Bone marrow (tissue), 2 donors: ENCODE measurements at places on chromosomes 4 and X.

DNA sequence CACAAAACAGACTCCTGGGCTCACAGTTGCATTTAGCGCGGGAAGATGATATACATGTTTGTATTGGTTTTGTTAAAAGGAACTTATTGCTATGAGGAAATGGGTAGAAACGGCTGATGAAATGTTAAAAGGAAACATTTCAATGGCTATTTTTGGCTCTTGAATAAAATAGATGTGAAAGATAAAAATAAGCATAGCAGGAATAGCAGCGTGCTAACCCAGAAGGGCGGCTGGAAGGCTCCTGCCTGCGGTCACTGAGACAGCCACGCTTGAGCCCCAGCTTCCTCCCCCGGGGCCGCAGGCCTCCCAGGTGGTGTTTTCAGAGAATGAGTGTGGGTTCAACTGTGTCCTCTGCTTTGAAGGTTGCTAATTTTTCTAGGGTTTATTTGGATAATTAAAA, 35.0 kb upstream of the CLCN4 start:
- DNase-seq = peak; percentile 74

- DNase-seq = no peak
Measured at GRCh38 chrX:44937606-44938005, 64.6 kb downstream of the KDM6A start.

GRCh38 chr4:85808864-85809263, 333.9 kb downstream of the ARHGAP24 start:
- no peak for DNase-seq

DNA sequence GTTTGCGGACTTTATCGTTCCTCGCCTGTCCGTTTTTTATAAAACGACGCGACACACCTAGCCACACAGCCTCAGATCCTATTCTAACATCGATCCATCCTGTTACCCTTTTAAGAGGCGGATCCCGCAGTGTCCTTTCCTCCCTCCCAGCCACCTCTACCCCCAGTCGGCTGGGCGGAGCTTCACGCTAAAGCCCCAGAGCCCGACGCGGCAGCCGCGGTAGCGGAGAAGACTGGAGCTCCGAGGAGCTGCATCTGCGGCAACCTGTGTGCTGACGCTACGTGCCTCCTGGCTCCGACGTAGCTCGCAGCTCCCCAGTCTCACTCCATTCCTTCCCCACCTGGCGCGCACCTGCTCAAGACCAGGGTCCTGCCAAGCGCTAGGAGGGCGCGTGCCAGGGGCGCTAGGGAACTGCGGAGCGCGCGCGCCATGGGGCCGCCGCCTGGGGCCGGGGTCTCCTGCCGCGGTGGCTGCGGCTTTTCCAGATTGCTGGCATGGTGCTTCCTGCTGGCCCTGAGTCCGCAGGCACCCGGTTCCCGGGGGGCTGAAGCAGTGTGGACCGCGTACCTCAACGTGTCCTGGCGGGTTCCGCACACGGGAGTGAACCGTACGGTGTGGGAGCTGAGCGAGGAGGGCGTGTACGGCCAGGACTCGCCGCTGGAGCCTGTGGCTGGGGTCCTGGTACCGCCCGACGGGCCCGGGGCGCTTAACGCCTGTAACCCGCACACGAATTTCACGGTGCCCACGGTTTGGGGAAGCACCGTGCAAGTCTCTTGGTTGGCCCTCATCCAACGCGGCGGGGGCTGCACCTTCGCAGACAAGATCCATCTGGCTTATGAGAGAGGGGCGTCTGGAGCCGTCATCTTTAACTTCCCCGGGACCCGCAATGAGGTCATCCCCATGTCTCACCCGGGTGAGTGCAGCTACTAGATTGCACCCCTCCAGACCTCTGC, at the start of gene RNF128:
TSS of gene RNF128 (plus strand) at position 217 of the 953 bp plus-strand sequence. CDS start at position 430, 213 bp downstream.
- no peak for DNase-seq

GRCh38 chrX:140149761-140150160, 184.4 kb upstream of the CXorf66 start:
- no peak for DNase-seq

DNA sequence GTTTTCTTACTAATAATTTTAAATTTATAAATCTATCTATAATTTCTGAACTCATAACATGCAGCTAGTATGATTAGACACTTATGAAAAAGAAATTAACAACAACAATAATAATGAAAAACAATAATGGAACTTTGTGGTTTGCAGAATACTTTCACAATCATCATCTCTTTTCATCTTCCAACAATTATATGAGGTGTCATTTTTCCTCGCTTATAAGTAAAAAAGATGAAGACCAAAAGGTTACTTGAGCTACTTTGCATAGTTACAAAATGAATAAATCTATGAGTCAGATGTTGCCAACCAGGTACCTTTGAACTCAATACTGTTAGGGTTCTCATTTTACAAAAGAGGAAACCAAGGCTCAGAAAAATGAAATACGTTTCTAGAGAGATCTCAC, 98.5 kb upstream of the ELOVL6 start:
- no peak for DNase-seq

GRCh38 chrX:130539721-130540321, 138.0 kb downstream of the RBMX2 start:
- no peak for DNase-seq

DNA sequence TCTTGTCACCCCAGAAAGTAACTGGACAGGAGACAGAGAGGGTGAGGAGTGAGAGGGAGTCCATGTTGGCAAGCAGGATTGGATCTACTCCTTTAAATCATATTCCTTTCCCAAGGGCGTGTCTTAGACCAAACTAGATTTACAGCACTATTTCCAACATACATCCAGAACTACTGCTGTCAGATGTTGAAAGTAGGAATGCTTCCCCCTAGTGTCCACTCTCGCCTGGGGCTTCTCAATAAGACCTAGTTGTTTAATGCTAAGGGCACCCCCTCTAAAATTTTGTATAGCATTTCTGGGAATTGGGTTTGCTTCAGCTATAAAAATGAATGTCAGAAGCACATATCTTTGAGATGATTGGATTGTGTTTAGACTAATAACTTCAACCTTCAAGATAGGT, 13.3 kb downstream of the OFD1 start:
- peak; percentile 11 for DNase-seq

GRCh38 chrX:136750364-136750763, 30.4 kb downstream of the ARHGEF6 start:
- DNase-seq = no peak

DNA sequence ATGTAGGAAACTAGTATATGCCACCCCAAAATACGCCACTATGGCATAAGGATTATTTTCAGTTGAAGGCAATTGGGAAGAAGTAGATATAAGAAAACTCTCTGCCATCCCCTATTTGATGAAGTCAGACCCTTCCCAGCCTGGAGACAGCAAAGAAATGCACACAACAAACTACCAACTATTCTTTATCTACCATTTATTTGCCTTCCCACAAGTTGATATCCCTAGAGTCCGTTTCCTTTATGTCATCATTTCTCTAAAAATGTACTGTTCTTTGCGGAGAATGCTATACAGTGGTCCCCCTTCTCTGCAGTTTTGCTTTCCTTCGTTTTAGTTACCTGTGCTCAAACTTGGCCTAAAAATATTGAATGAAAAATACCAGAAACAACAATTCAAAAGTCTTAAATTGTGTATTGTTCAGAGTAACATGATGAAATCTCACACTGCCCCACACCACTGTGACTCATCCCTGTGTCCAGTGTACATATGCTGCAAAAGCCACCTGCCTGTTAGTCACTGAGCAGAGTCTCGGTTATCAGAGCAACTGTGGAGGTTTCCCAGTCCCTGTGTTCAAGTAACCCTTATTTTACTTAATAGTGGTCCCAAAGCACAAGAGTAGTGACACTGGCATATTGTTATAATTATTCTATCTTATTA, 152.3 kb downstream of the WDFY3 start:
- no peak for DNase-seq

- no peak for DNase-seq
Measured at GRCh38 chr4:85658766-85659439, 184.0 kb downstream of the ARHGAP24 start.

GRCh38 chr4:27398631-27399310, 538.1 kb downstream of the STIM2 start:
- DNase-seq = no peak

- DNase-seq = no peak
Measured at GRCh38 chrX:71253253-71254091, 468 bp downstream of the ZMYM3 start.

DNA sequence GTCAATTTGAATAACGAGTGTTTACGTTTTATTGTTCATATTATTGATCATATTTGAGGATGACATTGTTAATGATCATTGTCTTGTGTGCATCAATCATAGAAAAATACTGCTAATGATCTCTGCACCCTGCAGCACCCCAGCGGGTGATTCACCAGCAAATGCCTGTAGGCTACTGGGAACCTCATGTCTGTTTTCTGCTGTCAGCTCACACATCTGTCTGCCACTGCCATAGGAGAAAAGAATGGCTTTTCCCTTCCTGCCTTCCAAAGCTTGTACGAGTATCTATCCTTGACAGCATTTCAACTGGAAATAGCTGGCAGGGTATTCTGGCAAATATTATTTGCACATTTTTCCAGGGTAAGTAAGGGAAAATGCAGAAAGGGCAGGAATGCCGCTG, 272.1 kb upstream of the TRAM1L1 start:
- DNase-seq = no peak

GRCh38 chr4:10032625-10033024, 11.3 kb upstream of the SLC2A9 start:
- peak; percentile 49 for DNase-seq

DNA sequence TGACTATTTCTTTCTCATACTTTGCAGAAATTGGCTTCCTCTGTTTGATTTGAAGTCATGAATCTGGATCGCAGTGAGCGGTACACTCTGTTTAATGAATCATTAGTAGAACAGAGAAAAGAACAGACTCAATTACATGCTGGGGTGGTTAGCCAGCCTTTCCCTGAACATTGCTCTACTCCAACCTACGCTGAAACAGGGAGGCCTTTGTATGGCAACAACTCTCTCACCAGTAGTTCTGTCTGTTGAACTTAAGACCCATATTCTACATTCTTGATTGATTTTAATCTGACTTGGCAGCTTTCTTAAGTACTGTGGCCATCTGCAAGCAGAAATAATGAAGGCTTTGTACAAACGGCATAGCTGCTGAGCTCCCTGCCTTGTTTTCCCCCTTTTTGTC, 19.0 kb upstream of the AP1S2 start:
- no peak for DNase-seq

DNA sequence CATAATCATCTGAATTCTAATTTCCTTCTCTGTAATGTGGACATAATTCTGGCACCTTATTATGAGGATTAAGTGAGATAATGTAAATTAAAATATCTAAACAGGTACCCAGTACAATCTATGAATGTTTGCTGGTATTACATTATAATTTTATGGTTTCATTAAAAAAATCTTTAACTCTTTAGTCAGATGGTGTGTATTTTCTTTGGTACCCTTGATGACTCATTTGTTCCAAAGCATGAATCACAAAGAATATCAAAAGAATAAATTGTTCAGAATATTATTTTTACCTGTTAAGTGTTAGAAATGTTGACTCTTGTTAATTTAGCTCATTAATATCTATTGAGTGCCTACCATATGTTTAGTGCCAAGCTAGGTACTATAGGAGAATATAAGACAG, 74.3 kb downstream of the SNX25 start:
- no peak for DNase-seq

DNA sequence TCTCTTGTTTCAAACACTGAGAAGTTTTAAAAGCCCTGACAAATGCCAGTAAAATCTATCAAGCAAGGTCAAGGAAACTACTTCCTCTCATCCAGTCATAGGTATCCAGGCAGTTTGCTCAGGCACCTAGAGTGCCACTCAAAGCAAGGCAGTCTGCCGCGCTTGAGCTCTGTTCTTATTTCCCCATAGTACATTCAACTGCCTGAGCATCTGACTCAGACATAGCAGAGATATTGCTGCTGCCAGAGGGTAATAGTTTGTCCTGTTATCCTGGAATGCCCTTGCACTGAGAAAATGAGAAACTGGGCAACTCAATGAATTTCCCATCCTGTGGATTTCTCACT, 16.1 kb upstream of the ATP8A1 start:
- no peak for DNase-seq

DNA sequence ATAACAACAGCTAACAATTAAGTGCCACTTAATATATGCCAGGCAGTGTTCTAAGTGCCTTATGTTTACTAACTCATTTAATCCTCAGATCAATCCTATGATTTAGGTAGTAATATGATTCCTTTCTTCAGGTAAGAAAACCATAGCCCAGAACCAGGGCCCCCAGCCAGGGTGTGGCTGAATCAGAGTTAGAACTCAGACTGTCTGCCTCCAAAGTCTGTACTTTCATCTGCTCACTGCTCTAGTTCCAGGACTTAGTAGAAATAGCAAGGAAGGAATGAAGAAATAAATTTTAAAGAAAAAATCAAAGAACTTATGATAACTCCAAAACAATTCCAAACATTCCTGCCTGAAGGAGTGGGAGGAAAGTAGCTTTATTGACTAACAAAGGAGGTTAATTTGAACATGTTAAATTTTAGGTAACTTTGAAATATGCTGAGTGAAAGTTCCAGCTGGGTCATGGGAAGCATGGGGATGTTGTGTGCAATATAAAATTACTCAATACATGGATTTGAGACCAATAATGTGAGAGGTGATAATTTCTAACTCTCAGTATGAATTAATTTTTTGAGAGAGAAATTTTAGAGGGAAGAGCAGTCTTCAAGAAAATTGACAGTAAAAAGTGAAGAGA, 8.8 kb upstream of the ADH1C start:
- no peak for DNase-seq

GRCh38 chrX:95076449-95076848, 1402.4 kb downstream of the FAM133A start:
- DNase-seq = no peak

- no peak for DNase-seq
Measured at GRCh38 chr4:52423967-52424366, 235.1 kb downstream of the USP46 start.

- no peak for DNase-seq
Measured at GRCh38 chr4:79977131-79977840, 95.7 kb downstream of the ANTXR2 start.

DNA sequence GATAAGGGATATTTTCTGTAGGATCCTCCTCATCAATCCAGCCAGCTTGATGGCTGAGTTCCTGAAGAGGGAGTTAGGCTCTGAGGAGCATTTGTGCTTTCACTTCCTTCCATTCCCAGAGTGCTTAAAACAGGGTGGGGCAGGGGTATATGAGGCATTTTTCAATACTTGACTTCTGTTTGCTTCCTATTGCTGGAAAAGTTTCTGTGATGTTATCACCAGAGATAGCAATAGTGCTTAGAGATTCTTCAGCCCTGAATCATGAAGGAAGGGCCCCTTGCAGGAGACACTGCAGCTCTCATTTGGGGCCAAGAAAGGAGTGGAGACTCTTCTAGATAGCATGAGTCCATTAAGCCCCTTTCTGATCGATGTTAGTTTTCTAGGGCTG, 166.7 kb upstream of the RPS6KA3 start:
- DNase-seq = no peak

DNA sequence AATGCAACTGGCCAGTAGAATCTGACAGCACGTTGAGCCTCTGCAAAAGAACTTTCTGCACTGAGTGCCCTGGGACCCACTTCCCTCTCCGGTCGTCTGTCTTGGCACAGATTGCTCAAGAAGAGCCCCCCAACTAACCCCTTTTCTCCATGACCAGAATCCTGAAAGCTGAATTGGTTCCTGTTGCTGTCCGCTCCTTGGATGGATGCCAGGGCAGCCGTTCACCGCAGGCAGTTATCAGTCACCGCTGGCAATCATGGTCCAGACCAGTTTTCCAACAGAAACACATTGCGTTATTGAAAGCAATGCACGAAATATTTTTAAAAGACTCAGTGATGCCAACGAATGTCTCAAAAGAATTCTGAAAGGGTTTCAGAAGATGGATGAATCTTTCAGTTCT, 733.7 kb upstream of the FRG1 start:
- no peak for DNase-seq
